NCI-H774 (cell line): ENCODE measurements at places on chromosomes 7 and 10.

DNA sequence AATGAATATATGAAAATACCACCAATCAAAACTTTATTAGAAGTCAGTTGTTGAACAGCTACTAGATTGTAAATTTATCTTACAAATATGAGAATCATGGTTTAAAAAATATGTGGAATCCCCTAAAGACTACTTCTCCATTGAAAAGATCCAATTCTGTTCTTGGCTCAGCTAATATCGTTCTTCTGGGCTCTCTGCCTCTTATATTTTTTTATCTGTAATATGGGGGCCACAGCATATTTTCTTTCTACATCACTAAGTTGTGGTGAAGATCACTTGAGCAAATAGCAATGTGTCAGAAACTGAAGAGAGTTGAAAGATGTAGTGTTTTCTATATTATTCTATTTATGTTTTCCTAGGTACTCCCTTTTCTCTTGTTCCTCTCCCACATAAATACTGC is 198.1 kb downstream of the FZD1 start:
- DNase-seq = no peak

DNA sequence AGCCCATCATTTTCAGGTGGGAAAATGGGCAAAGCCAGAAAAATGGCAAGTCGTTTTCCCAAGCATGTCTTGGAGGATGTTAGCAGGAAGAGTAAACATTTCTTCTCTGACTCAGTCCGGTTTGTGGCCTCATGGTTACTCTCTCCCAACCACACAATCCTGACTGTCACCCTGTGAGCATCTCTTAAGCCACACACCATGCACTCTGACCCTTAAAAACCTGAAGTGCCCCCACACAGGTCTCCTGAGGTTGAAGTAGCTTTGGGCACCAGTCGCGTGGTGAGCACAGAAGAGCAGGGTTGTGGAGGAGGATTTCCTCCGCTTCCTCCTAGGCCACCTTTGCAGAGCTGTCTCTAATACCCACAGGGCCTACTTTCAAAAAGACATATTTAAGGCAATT is 387.3 kb upstream of the NPVF start:
- DNase-seq = no peak

DNA sequence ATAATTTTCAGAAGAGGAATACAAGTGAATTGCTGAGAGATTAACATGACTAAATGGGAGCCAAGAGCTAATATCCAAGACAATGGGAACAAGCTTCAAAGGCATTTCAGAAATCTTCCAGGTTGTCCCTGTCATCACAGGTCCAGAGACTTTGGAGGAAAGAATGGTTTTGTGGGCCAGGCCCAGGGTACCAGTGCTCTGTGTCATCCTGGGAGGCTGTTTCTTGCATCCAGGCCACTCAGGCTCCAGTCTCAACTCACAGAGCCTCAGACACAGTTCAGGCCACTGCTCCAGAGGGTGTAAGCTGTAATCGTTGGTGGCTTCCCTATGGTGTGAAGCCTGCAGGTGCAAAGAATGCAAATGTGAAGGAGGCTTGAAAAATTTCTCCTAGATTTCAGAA is 170.4 kb upstream of the NRG3 start:
- DNase-seq = no peak

DNA sequence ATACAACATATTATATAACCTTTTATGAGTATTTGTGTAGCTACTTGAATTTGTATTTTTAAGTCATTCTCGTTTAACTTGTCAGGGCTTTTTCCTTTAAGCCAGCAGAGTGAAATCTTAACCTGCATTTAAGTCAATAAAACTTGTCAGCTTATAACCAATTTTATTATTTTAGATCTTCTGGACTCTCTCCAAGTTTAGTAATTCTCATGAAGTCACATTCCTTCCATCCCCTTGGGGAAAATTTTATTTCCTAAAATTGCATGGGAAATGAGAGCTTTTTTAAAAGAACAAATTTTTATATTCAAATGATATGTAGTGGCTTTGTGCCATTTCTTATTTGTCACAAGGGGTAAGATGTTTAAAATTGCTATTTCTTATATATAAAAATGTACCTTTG is 74.0 kb downstream of the SEPTIN7 start:
- no peak for DNase-seq

DNA sequence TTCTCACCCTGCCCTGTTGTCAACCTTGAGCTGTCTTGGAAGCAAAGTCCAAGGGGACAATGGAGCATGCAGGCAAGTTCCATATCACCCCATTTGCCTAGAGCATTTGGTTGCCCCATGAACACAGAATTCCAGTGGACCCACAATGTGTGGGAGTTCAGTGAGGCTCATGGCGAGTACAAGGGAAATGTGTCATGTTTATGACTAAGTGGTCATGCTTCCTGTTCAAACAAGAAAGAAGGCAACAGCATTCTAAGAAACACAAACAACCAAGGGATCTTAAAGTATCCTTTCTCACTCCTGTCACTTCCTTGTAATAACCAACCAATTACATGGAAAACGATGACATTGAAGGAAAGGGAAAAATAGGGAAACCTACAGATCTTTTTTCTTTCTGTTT is 513.0 kb downstream of the INHBA start:
- DNase-seq = no peak
